ENCODE measurements at places on chromosomes 2 and 18.
A peak's percentile ranks its signal among the peaks of the same experiment; 100 is the strongest.

DNA sequence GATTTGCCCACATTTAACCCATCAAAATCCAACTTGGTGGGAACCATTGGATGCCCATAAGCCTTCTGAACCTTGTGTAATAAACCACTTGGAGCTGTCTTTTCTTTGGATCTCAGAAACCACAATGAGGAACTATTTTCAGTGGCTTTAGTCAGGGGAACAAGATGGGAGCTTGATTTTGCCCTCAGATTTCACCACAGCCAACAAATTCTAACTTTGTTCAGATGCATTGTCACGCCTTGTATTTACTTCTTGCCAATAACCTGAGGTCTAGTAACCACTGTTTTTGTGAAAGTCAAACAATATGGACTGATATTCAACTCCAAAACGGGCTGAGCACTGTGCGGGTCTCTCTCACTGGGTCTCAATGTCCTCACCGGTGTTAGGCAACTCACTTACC, 508.2 kb downstream of the TNS1 start:
- no peak for DNase-seq

DNA sequence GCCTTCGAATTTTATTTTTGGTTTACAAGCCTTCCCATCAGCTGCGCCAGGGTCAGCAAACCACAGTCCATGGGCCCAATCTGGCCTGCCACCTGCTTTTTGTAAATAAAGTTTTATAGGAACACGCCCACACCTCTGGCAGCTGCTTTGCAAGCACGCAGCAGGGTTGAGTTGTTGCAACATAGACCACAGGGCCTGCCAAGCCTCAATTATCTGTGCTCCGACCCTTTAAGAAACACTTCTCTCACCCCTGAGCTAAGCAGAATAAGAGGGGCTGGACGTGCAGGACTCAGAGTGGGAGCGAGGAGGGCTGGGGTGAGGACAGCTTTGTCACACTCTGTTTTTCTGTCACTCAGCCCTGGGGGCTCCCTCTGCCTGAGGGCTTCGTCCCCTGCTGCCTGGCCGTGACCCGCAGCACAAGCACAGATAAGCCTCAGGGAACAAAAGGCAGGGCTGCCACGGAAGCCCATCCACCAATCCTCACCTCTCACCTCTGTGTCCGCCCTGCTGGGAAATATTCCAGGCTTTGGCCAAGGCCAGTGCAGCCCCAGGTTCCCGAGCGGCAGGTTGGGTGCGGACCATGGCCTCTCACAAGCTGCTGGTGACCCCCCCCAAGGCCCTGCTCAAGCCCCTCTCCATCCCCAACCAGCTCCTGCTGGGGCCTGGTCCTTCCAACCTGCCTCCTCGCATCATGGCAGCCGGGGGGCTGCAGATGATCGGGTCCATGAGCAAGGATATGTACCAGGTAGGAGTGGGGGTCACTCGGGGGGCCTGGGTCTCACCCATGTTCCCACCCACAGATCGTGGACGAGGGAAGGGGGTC, at the start of gene AGXT:
AGXT (plus strand) TSS at position 539 of the 823 bp plus-strand sequence; CDS start at position 581, 42 bp downstream.
- no peak for DNase-seq

DNA sequence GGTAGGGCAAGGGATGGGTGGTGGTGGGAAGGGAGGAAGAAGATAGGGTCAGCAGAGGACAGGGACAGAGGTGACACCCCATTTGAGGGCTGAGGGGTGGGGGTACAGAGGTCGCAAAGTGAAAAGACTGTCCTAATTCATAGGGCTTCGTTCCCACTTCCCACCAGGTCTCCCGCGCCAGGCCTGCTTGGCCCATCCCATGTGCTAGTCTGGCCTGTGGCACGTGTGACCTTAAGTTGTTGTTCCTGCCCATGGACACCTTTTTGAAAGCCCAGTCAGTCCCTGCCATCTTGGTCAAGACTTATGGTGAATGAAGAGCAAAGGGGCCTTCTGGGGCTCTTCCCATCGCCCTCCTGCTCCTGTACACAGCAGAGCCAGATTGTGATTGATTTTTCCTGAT, 46.2 kb downstream of the TGOLN2 start:
- DNase-seq, result no peak

GRCh38 chr2:79275197-79275596, 115.6 kb upstream of the REG3A start:
- DNase-seq, result no peak

DNA sequence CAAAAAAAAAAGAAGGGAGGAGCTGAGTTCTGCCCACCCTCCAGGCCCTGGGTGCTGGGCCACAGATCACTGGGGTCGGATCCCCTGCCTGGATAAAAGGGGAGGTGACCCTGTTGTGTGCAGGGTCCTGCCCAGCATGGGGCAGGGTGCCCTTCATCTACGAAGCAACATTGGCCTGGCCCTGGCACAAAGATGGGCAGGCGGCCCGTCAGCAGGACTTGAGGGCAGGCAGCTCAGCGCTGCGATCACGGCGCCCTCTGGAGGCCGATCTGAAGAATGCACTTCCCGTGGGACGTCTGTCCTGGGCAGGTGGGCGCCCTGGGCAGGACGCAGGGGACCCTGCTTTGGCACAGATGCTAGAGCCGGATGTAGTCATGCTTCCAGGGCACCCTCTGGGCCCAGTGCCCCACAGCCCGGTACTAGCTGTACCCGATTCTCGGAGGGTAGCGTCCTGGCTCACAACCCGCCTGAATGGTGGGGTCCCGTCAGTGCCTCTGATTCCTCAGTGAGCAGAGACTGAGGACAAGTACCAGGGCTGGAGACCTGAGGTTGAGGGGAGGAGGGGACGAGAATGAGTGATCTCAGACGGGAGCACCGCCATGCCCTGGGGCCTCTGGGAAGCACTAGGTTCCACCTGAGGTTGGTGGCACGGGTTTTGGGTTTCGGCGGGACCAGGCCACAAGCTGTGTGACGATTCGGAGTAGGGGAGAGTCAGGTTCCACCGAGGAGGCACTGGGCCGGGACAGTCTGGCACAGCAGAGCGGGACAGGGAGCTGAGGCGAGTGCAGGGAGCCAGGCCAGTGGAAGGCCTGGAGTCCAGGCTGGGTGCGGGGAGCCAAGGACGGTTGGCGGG, 18.0 kb downstream of the ARID5A start:
- peak; percentile 78 for DNase-seq

All from hepatic stellate cell (primary cell).